IMR-90 (cell line): ENCODE measurements at places on chromosomes 7 and 10. TPM values are rescaled to one million over a fixed set of nuclear protein-coding genes. Genes with fewer than 3 reads are reported as not detected.

Gene ANXA8
- polyA plus RNA-seq = 1.1 and 1.3 TPM in 2 replicates

DNA sequence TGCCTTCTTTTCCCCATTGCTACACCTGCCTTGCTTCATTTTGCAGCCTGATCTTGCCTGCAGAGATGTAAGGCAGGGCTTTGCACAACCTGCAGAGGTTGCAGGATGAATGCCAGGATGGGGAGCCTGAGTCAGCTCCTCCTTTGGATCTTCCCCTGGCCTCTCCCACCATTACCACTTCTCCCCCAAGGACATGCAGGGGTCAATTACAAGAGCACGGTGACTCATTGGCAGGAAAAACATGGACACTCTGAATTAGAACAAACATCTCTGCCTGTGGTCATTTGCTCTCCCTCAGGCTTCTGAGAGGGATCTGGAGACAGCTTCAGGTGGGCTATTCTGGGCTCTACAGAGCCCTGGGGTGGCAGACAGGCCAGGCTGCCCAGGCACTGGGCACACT, 89.2 kb downstream of the HERPUD2 start:
- DNase-seq = peak; percentile 82

GRCh38 chr10:93771354-93771753, 13.6 kb downstream of the LGI1 start:
- no peak for DNase-seq

DNA sequence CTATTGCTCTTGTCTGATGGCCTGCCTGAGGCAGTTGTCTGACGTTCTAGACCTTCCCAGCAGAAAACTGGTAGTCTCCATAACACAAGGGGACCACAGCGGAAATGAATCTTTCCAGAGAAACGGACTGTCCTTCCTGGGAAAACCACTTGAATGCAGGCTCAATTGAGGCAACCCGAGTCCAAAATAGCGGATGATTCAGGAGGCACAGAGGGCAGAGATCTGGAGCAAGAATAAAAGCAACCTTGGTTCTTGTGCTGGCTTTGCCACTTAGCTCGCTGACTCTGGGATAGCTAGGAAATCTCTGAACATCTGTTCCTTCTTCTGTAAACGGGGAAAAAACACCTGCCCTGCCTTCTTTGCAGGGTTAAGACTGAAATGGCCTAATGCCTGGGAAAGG, 178.8 kb downstream of the NEURL1 start:
- DNase-seq = no peak

DNA sequence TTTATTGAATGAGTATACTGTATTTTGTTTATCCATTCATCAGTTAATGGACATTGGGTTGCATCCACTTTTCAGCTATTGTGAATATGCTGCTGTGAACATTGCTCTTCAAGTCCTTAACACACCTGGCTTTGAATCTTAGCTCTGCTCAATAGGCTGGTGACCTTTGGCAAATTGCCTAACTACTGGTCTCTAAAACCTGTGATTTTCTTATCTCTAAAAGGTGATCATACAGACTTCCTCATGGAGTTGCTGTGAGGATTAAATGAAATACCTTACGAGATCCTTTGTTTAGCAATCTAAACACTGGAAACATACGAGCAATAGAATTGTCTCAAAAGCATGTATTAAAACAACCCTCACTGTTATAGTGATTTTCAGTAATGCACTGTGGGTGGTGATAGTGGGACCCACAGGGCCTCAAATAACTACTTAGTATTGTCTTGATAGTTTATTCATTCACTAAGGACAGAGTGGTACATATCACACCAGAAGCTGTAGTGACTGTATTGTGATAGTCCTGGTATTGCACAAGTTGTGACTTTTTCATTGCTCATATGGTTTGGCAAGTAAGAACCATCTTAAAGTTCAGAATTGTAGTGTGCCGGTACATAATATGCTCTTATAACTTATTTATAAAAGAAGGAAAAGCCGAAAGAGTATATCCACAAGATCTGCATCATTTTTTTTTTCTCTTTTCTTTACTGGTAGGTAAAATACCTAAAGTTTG, 257.6 kb downstream of the EXOC4 start:
- peak; percentile 12 for DNase-seq

DNA sequence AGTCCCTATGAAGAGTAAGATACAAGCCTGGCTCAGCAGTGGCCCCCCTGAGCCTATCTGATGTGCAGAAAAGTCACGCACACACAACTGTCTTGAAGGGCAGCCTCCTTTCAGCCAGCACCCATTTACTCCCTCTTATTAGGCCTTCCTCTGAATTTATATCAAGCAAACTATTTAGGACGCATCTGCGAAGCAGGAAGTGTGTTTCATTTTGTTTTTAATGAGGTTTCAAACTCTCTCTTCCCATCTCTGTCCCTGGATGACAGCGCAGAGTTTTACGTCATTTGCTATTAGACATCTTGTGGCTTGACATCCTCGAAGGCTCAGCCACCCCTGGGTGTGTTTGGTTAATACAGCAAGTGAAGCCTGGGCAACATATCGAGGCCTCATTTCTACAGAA, 79.5 kb downstream of the CUX1 start:
- DNase-seq = no peak

GRCh38 chr10:51886438-51887068, 187.2 kb upstream of the CSTF2T start:
- peak; percentile 84 for DNase-seq
